Stimulated activated CD8-positive, alpha-beta memory T cell treated with anti-CD3 and anti-CD28 coated beads, Interleukin-4, amount 100 ng/mL, for 4 hours (primary cell): ENCODE measurements at places on chromosomes 4 and X.

DNA sequence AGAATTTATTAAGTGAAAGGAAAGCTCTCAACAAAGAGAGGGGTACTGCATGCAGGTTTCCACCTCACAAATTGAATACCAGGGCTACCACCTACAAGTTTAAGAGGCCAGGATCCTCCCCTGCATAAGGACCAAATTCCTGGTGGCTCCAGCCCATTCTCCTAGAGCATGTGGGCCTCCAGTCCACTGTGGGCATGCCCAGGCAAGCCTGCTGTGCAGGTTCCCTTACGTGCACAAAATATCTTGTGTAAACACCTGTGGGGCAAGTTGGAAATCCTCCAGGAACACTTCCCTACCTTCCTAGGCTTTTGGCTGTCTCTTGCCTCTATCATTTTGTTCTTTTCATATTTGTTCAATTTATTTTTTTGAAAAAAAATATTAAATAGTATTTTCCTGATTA is 724.3 kb downstream of the ARAP2 start:
- DNase-seq = no peak

GRCh38 chr4:6333301-6334202 is 63.9 kb downstream of the WFS1 start:
- no peak for DNase-seq

GRCh38 chr4:121724671-121725070 is 27.9 kb upstream of the ANXA5 start:
- no peak for DNase-seq

DNA sequence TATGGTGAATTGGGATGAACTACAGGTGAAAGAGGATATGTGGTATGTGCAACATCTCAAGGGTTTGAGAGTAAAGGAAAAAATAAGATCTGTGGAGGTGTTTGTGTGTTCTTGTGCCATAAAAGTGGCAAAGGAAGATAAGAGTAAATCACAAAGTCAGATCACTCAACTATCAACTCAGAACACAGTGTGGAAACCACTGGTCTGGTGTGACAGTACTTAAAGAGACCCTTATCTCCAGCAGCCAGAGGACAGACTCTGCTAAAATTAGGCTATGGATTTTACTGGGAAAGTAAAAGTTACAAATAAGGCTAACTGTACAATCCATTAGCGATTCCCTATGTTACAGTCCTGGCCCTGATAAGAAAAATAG is 54.0 kb upstream of the PRDM8 start:
- DNase-seq = no peak

GRCh38 chr4:102862747-102863146 is 6.0 kb upstream of the CISD2 start:
- DNase-seq = no peak

- DNase-seq = no peak
Observed at GRCh38 chrX:16511796-16512776, 137.9 kb upstream of the S100G start.

GRCh38 chr4:17577665-17578481 is 875 bp downstream of the LAP3 start:
- no peak for DNase-seq

- no peak for DNase-seq
Observed at GRCh38 chr4:25842229-25842845, 20.5 kb downstream of the SEL1L3 start.

GRCh38 chr4:23844961-23845360 is 44.9 kb downstream of the PPARGC1A start:
- DNase-seq = no peak

DNA sequence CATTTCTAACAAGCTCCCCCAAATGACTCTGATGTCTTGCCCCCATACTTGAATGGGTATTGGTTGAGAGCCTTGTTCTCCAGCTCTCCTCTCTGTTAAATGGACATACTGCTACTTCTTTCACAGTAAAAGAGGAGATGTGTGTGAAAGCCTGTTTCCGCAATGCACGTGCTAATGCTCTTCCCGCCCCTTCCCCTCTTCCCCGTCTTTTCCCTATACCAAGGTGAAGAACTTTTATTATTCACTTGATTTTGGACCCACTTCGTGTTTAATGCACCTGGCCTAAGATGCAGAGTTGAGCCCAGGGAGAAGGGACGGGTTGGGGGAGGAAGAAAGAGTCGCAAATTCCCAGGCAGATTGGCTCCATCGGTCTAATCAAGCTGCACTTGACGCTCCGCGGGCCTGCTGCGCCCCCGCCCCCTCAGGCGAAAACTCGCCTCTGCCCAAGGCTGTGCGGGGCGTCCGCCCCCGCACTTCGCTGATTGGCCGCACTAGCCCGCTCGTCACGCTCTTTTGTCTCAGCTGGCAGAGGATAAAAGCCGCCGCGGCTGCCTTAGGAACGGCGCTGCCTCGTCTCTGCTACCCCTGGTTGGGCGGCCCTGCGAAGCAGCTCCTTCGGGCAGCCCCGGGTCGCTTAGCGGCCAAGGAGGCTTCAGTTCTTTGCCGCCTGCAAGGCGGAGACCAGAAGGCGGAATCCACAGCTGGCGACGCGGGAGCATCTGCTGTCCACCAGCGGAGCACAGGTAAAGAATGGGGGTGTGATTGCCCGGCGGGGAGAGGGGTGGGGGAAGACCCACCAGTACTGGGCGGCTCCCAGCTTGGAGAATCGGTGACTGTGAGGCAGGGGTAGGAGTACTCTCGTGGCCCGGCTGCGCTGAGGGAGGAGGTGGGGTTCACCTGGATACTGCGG is at the start of gene ZCCHC12:
TSS of gene ZCCHC12 (plus strand) at position 562 of the 910 bp plus-strand sequence. CDS start 1,421 bp downstream, outside the sequence.
- peak; percentile 5 for DNase-seq

- DNase-seq = no peak
Observed at GRCh38 chrX:143536176-143536575, 18.9 kb upstream of the SPANXN3 start.

DNA sequence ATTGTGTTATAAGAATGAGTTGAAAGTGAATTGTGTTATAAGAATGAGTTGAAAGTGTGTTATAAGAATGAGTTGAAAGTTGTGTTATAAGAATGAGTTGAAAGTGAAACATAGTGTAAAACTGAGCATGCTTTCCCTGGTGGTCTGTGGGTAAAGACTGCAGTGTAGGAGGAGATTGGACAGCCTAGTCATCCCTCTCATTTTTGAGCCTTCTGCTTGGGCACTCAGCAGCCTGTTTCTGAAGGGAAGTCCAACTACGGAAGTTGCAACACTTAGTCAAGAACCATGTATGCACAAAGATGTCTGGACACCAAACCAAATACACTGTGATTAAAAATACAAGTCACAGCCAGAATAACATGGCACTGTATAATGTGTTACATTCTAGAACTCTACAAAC is 72.6 kb downstream of the ANK2 start:
- no peak for DNase-seq

- DNase-seq = no peak
Observed at GRCh38 chr4:26032630-26033317, 118.8 kb downstream of the SMIM20 start.

GRCh38 chr4:76902233-76902890 is 4.4 kb upstream of the SOWAHB start:
- no peak for DNase-seq

DNA sequence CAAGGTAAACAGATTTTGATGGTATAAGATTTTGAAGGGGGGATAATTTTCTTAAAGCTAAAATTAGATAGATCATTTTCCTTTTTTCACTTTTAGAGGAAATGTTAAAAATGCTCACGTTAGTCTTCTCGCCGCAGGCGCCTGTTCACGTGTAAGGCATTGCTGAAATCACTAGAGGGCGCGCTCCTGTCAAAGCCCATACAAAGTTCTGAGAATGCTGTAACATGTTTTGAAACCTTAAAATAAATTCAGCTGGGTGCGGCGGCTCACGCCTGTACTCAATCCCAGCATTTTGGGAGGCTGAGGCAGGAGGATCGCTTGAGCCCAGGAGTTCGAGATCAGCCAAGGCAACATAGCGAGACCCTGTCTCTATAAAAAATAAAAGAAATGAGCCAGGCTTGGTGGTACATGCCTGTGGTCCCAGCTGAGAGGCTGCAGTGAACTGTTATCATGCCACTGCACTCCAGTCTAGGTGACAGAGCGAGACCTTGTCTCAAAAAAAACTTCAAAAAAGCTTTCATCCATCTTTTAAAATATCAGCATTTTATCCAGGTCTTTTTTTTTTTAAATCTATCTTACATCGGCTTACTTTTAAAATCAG is 138.0 kb downstream of the RBMX2 start:
- DNase-seq = no peak

- DNase-seq = peak; percentile 12
Observed at GRCh38 chrX:40539214-40540142, 41.3 kb upstream of the ATP6AP2 start.

- DNase-seq = no peak
Observed at GRCh38 chrX:13162772-13163410, 118.5 kb upstream of the FAM9C start.

DNA sequence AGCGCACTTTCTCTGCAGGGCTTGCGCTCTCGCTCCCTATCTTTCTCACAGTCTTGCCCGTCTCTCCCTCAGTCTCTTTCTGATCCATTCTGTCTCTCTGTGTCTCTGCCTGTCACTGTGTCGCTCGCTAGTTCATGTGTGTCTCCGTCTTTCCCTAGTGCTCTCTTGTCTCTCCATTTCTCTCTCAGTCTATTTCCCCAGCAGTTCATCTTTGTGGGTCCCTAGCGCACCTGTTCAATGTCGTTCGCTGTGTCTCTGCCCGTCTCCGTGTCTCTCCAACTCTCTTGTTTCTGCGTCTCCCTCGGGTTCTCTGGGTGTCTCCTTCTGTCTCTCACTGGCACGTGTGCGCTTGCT is 1.5 kb downstream of the GPR101 start:
- DNase-seq = no peak

DNA sequence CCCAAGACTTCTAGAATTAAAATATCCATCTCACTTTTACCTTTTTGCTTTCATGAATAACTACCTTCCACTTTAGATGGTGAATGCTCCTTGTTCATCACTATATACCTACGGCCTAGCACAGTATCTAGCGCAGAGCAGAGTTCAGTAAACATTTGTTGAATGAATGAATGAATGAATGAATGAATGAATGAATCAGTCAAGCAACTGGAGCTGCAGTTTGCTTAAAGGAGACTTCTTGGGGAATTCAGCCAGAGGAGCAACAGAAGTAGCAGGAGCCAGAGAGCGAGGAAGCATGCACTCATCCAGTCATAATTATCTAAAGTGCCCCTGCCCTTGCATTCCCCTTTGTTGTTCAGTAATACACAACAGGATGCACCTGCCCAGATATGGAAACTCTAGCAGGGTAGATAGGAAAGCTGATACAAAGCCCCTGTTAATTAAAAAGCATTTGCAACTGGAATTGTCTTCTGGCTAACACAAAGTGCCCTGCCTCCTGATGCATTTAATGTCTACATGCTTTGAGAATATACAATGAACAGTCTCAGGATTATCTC is 103.0 kb upstream of the MBNL3 start:
- DNase-seq = no peak

DNA sequence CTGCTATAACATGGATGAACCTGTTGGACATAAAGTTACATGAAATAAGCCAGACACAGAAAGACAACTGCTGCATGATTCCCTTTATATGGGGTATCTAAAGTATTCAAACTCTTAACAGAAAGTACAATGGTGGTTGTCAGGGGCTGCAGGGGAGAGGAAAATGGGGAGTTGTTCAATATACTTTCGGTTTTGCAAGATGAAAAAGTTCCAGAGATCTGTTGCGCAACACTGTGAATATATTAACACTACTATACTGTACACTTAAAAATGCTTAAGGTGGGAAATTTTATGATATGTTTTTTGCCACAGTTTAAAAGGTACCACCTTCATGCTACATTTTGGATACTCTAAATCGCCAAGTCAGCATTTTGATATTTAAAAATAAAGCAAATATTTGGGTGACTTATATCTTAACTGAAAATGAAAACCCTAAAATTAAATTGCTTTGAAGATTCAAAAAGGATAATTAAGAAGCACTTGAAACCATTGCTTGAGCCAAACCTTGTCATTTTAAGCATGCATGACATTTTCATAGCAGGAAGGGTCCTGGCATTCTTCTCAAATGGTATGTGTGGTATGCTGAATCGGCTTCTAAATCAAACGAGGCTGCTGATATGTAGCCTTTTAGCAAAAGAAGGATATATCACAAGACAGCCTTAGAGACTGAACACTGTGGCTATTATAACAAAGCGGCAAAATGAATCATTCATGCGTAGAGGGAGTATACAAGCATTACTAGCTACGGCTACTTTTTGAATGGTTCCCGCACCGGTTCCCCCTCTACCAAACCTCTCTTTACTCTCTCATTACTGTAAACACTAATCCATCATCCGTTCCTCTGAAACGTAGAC is 607.1 kb upstream of the DIPK2B start:
- DNase-seq = no peak

- DNase-seq = no peak
Observed at GRCh38 chrX:133448512-133449076, 33.3 kb upstream of the GPC4 start.

- no peak for DNase-seq
Observed at GRCh38 chr4:106264331-106264728, 51.7 kb downstream of the TBCK start.

GRCh38 chrX:10722851-10723250 is 102.5 kb upstream of the MID1 start:
- no peak for DNase-seq

GRCh38 chrX:79089896-79090584 is 54.4 kb upstream of the GPR174 start:
- DNase-seq = no peak

DNA sequence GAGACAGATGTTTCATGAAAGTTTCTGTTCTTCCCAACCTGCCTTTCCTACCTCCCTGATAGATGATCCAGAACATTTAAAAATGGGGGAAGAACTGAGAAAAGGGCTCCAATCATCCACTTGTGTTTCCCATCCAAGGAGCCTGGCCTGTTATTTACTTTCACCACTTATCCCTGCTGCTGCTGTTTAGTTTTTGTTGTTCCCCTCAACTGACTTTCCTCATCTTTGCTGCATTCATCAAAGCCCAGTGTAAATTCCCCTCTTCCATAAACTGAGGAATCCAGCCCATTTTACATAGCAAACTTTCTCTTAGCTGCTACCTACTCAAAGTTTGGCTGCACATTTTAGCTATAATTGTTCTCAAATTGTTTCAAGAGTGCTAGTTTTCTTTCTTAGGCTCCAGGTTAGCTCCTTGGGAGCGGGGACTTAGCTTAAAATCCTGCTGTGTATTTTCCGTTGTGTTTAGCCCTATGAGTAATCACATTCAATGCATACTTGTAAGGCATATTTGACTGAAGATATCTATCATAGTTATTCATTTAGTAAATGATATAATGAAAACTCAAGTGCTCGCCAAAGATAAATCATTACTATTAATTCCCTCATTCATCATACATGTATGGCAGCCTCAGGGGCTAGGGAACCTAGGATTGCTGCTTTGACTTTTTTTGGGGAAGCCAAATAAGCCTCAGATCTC is 1.4 kb upstream of the PTPN13 start:
- DNase-seq = no peak

GRCh38 chr4:152690706-152691651 is 11.2 kb upstream of the TMEM154 start:
- no peak for DNase-seq
